ENCODE measurements at places on chromosomes 1 and 21.

DNA sequence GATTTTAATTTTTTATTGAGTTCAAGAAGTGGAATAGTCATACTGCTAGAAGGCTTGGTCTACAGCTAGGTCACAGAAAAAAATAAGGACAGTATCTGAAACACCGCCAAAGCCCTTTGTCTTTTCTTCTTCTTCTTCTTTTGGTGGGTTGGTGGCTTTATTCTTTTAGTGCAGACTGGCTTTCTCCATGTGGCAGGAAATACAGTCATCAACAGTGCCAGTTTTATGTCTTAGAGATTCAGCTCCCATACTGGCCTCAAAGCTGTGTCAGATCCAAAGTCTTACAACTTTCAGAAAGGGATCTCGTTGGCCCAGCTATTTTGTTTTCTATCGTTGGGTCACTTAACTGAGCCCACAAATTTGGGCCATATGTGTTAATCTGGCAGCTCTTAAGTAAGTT lies 58.2 kb downstream of the FNBP1L start:
- DNase-seq: no peak

GRCh38 chr1:166017395-166017794 lies 149.4 kb downstream of the FAM78B start:
- no peak for DNase-seq

DNA sequence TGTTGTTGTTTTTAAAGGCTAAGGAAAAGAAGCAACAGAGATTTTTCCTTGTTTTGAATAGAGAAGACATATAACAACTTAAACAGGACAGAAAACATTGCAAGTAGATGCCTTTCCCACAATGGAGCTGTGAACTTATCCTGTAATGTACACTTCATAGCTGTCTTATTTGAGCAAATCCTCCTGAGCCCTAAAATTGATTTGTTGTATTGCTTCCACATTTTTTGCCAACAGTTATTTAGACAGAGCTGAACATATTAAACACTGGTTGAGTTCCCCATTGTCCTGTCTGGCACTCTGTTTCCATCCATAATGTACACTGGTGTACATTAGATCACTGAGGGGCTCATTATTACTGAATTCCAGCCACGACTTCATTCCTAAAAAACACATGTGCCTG lies 32.2 kb downstream of the CACHD1 start:
- DNase-seq: no peak

GRCh38 chr1:150561974-150562445 lies 12.8 kb downstream of the ADAMTSL4 start:
- peak; percentile 87 for DNase-seq

- no peak for DNase-seq
These were observed 26.6 kb downstream of the KNCN start for GRCh38 chr1:46524843-46525242.

DNA sequence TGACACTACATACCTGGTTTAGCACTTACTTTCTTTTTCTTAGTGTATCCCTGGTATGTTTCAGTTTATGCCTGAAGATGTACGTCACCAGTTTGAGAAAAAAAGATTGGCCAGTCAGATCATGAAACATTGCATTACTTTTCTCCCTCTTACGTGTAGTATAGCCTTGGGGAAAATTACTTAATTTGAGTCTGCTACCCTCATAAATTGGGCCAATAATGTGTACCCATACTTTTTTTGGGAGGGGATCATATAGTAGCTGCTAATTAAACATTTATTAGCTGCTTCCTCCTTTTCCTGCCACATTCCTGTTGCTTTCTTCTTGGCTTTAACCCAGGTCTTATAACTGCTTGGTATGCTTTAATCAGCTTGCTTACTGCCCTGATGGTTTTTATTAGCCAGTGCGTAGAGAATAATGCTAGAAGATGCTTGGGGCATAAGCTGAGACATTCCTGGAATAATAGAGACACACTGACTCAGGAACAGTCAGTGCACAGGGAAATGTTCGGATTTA lies 32.1 kb downstream of the RABGAP1L start:
- DNase-seq: no peak

DNA sequence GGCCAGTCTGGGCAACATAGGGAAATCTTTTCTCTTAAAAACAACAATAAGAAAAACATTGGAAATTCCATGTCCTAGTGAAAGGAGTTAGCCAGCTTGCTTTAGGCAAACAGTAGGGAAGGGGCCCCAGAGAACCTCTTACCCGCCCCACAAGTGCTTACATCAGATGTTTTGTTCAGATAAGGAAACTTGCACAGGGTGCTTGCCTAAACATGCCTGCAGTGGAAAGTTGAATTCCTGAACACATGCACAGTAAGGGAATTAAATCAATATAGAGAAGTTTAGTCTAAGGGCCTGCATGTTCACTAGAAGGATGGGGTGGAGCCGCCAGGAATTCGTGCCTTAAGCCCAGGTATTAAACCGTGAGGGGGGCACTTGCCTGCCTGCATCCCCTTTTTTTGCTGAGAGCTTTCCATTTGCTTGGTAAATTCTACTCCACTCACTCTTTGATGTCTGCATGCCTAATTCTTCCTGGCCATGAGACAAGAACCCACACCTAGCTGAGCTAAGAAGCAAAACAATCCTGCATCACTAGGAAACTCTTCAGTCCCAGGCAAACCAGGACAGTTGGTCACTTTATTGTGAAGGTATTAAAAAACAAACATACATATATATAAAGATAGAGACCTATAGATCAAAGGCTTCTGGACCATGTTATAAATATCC lies 499.0 kb downstream of the SIPA1L2 start:
- no peak for DNase-seq

DNA sequence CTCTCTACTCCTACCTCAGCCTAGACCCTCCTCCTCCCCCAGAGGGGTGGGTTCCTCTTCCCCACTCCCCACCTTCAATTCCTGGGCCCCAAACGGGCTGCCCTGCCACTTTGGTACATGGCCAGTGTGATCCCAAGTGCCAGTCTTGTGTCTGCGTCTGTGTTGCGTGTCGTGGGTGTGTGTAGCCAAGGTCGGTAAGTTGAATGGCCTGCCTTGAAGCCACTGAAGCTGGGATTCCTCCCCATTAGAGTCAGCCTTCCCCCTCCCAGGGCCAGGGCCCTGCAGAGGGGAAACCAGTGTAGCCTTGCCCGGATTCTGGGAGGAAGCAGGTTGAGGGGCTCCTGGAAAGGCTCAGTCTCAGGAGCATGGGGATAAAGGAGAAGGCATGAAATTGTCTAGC lies 21.6 kb upstream of the VPS13D start:
- DNase-seq: no peak

- no peak for DNase-seq
These were observed 95.8 kb downstream of the DISC1 start for GRCh38 chr1:231722356-231722755.

GRCh38 chr1:29444782-29445729 lies 208.7 kb downstream of the PTPRU start:
- DNase-seq: no peak

DNA sequence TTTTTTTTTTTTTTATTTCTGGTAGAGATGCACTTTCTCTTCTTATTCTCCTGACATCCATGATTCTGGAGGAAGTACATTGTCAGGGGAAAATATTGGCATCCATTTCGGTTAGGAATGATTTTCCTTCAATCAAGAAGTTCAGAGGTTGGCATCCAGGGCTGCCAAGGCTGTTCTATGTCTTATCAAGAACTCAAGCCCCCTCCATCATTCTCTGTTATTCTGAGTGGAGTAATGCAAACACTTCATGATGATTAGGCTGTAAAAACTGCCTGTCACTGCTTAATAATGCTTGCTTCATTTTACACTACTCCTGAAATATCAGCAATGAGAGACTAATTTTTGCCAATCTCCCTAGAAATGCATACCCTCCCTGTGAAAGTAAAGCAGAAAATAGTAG lies 417.1 kb upstream of the NFIA start:
- no peak for DNase-seq

DNA sequence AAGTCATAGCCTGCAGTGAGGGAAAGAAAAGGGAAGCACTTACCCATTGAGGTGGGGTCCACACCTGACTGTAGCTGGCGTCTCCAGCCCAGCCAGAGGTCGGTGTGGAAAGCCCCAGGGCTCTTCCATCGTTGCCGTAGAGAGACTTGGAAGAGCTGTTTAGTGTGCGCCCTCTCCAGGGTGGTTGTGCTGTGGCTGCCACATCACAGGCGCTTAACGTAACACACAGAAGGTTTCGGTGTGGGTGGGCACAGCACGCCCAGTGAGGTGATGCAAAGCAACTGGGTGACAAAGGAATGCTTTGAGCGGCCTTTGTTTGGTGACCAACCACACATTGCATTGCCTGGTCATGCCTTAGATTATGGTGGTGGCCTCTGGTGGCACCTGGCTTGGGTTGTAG lies 36.8 kb upstream of the KIF1B start:
- DNase-seq: no peak

DNA sequence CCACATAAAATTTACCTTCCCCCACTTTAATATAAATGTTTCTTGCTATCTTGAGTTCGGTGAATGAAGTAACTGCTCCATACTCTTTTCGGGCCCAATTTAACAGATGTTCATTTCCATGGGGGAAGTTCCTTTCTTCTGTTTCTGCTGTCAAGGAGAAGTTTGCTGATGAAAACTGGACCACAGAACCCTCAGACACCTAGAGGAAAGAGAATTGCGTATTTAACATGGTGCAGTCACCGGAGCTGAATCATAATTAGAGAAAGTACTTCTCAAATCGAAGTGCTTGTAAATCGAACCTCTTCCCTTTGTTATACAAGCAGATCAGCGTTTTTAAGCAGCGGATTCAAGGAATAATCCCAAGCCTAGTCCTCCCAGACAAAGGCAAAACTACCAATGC lies 151.2 kb downstream of the TGFBR3 start:
- DNase-seq: no peak

GRCh38 chr1:30745834-30746208 lies 11.8 kb downstream of the LAPTM5 start:
- DNase-seq: no peak

- no peak for DNase-seq
These were observed 7.8 kb downstream of the UBIAD1 start for GRCh38 chr1:11280719-11281376.

- no peak for DNase-seq
These were observed 62.4 kb upstream of the IGSF21 start for GRCh38 chr1:18045203-18045602.

GRCh38 chr1:5493275-5493674 lies 498.9 kb downstream of the NPHP4 start:
- DNase-seq: no peak

DNA sequence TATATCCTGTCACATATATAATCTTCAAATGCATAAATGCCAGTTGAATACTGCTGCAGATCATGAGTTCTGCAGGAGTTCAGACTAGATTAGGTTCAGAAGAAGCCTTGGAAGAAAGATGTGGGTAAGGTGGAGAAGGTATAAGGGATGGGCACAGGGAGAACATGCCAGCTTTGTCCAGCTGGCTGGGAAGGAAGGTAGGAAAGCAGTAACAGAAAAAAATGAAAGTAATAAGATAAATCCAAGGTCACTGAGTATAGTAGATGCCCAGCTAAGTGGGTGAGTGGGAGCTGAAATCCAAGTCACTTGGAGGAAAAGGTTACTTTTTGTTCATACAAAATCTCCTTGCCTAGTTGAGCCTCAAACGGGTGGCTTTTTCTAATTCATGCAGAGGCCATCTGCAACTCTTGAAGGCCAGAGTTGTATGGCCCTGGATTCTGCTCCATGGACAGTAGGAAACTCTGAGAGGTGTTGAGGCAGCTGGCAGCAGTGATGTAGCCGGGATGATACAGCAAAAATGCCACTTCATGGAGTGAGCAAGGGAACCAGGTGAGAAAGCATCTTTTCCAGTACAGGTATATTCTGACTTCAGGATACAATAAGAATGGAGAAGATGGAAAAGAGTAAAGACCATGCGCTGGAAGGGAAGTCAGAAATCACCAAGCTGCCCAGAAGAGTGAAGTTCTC lies 3.4 kb downstream of the RCSD1 start:
- DNase-seq: no peak

GRCh38 chr1:31699341-31699891 lies 4.4 kb downstream of the COL16A1 start:
- DNase-seq: peak; percentile 41

DNA sequence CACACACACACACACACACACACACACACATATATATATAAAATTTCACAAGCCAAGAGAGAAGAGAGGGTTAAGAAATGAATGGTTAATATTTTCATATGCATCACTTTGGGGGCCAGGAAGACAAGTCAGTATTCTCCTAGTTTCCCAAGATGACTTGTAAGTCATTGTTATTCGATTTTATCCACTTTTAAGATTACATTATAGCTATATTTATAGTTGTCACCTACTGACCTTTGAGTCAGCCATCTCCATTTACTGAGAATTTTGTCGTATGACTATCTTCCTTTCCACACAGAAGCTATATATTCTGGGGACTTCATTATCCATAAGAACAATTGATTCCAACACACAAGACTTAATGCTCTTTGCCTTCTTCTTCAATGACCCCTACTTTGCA lies 8.9 kb downstream of the LYST start:
- no peak for DNase-seq

DNA sequence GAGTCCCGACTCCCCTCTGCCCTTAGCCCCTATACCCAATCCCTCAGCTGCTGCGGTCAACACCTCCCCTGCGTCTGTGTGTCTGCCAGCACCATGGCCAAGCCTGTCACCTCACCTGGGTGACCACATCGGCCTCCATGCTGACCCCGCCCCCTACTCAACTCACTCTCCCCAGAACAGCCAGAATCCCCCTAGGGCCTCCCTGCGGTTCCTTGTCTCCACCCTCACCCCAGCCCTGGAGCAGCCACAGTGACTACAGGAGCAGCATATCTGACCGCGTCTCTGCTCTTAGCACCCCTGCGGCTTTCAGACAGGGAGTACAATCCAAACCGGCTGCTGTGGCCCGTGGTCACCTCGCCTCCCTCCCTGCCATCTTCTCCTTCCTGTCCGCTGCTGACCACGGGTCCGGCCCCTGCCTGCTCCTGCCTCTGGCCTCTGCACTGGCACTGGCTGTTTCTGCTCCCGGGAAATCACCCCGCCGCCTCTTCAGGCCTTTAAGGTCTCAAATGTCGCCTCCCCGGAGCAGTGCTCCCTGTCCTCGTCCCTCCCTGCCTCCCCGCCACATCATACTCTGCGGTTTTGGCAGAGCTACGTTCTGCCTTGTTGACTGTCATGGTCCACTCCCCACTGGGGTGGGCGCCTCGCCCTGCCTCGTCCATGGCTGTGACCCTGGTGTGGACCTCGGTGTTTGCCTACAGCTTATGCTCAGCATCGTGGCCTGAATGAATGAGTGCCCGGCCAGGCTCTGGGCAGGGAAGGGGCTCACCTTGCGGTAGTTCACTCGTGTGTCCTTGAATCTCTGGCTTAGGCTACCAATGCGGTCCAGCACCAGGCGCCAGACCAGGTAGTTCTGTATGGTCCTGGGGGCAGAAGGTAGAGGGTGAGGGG lies 11.1 kb downstream of the PRXL2B start:
- no peak for DNase-seq

DNA sequence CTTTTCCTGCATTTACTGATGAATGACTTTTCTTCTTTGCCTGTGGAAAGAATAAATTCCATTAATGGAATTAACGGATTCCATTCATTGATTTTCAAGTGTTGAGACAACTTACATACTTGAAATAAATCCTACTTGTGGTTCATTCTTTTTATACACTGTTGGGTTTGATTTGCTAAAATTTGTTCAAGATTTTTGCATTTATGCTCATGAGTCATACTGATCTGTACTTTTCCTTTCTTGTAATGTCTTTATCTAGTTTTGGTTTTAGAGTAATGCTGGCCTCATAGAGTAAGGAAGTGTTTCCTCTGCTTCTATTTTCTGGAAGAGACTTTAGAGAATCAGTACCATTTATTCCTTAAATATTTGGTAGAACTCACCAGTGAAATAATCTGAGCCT lies 14.4 kb downstream of the UROD start:
- DNase-seq: no peak

GRCh38 chr1:12096615-12097014 lies 33.5 kb downstream of the TNFRSF8 start:
- no peak for DNase-seq

- no peak for DNase-seq
These were observed 29.8 kb upstream of the CFAP298 start for GRCh38 chr21:32641710-32642698.
